ENCODE measurements at places on chromosomes 13 and 19.
A peak's percentile ranks its signal among the peaks of the same experiment; 100 is the strongest.

- DNase-seq = no peak
Observed at GRCh38 chr19:10219678-10220077, 11.5 kb downstream of the S1PR2 start.

GRCh38 chr13:39052944-39053343 lies 14.7 kb downstream of the NHLRC3 start:
- no peak for DNase-seq

GRCh38 chr13:100892981-100893380 lies 218.4 kb upstream of the TMTC4 start:
- DNase-seq = no peak

DNA sequence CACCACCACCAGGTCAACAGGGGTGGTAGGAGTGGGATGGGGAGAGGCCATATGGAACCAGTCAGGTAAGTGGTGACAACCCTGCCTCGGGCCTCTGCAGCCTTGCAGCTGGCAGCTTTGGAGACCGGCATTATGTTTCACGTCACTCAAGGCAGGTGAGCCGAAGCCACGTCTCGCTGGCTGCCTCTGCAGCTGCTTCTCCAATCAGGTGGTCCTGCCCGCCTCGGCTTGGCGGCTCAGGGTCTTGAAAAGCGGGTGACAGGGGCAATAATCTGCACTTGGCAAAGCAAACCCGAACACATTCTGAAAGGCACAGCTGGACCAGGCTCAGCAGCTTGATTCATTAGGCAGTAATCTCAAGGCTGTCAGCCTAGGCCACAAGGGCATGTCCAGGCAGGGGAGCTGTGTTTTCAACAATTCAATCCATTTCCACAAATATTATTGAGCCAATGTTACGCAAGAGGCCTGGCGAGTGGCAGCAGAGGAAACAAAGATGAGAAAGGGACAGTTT lies 77.4 kb upstream of the PCDH8 start:
- no peak for DNase-seq

DNA sequence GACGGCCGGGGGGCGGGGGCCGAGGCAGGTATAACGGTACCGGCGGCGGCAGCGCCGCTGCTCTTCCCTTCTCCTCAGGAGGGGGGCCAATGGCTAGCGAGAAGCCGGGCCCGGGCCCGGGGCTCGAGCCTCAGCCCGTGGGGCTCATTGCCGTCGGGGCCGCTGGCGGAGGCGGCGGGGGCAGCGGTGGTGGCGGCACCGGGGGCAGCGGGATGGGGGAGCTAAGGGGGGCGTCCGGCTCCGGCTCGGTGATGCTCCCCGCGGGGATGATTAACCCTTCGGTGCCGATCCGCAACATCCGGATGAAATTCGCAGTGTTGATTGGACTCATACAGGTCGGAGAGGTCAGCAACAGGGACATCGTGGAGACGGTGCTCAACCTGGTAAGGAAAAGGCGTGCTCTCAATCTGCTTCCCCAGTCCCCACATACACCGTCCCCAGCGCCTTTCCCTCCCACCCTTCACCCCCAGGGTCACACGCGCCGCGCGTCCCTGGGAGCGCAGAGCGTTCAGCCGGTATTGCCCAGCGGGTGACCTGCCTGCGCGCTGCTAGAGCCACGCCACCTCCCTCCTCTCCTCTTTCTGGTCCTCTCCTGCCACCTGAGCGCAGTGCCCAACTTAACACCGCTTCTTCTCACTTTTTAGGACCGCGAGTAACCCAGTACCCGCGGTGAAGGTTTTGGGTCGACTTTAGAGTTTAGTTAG lies 814 bp downstream of the NBEA start:
- DNase-seq = peak; percentile 59

DNA sequence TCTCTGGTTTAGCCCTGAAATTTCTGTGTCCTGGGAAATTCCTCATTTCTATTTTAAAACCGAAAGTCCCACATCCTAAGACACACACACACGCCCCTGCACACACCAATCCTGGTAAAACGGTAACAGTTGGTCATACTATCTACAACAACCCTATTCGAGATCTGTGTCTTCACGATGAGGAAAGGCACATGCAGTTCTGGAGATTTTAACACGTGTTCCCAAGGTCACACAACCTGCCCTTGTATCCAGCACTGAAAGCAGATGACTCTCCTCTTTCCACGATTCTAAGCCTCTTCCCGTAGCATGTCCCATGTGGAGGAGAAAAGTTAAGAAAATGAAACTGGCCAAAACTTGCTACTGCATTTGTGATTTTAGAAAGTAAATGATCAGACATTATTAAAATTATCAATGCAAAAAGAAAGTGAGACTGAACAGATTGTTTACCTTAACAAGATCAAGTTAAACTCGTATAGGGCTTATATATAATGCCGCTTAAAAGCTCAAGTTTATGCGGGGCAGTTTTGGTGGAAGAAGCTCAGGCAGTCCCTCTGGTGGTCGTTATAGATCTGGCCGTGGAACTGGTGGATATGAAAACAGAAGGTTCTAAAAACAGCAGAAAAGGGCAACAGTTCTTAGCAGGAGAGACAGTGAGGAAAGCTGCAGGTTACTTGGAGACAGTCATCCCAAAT lies 32.7 kb downstream of the VSTM1 start:
- DNase-seq = no peak

DNA sequence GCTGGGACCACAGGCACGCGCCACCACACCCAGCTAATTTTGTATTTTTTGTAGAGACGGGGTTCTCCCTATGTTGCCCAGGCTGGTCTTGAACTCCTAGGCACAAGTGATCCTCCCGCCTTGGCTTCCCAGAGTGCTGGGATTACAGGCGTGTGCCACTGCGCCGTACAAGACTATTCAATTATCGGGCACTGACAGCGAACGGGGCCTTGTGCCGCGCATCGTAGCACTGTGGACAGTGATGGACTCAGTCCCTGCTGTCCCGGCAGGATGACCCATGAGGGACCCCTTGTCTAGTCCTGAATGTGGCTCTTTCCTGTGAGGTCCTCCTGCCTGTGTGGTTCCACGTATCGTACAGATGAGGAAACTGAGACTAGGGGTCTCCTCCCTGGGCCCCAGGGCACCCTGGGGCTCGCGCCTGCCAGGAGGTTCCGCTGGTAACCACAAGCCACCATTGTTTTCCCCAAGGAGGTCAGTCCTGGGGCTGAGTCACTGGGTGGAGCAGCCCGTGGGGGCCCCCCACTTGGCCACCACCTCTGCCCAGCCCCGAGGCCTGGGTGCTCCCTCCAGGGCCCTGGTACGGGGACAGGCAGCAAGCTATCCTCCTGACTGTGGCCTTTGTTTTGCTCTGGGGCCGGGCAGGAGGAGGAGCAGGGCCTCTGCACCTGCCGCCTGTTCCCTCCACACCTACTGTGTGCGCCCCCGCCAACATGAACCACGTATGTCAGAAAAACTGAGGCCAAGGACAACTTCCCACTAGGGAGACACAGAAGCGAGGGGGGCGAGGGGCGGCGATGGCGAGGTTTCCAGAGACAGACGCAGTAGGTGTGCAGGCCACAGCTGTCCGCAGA lies 2.9 kb upstream of the TCF3 start:
- DNase-seq = no peak

DNA sequence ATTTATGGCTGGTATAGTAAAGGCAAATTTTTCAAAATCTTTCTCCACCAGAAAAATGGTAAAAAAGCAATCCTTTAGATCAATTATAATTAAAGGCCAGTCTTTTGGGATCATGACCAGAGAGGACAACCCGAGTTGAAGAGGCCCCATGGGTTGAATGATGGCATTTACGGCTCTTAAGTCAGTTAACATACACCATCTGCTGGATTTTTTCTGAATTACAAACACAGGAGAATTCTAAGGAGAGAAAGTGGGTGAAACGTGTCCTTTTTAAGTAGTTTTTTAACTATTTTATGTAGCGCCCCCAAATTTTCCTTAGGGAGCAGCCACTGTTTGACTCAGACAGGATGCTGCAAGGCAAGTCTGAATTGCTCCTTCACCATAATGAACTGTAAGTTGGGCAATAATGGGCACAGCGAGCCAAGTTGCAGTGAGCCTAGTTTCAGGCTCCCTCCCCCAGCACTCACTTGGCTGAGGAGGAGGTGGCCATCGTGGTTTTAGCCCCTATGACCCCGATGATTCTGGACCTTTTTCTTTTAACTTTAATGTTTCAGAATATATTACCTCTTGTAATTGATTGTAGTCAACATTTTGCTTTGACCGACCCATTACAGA lies 13.6 kb upstream of the ZNF611 start:
- peak; percentile 46 for DNase-seq

DNA sequence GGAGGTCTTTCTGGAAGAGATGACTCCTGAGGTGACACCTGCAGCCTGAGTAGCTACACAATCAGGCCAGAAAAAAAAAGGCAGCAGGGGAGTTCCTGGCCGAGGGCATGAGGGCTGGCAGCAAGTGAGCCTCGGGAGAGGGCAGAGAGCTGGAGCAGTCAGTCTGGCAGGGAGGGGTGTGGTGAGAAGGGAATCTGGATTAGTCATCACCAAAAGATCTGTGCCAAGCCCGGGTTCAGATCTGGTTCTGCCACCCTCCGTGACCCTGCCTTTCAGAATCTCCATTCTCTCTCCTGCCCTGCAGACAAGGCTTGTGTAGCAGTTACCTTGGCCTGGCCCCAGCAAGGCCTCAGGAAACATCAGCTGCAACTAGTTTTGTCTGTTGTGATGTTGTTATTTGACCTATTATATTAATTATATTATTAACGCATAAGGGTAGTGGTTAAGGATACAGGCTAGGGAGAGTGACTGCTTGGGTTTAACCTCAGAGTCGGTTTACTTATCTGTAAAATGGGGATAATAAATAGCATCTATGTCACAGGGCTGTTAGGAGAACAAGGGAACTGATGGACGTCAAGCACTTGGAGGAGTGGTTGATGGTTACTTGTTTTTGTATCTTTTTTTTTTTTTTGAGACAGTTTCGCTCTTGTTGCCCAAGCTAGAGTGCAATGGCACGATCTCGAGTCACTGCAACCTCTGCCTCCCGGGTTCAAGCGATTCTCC lies 2.7 kb upstream of the CAPNS1 start:
- DNase-seq = peak; percentile 46

DNA sequence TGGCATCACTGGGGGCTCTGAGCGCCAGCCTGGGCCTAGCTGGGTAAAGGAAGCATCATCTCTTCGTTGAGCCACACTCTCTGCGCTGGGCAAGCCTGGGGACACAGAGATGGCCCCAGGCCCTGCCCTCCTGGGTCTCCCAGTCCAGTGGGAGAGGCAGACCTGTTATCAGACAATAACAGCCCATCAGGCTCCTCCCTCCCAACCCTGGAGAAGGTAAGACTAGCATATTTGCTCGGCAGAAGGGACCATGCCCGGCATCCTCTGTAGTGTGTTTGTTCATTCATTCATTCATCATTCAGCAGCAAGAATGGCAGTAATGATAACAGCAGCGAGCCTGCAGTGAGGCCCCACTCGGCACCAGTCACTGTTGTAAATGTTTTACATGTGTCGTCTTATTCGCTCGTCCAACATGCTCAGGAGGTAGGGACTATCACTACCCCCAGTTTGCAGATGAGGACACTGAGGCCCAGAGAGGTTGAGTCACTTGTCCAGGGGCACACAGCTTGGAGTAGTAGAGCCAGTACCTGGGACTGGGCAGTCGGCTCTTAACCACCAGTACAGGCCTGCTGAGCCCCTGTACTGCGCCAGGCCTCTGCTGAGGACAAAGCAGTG lies 33.2 kb downstream of the PAK4 start:
- DNase-seq = no peak

DNA sequence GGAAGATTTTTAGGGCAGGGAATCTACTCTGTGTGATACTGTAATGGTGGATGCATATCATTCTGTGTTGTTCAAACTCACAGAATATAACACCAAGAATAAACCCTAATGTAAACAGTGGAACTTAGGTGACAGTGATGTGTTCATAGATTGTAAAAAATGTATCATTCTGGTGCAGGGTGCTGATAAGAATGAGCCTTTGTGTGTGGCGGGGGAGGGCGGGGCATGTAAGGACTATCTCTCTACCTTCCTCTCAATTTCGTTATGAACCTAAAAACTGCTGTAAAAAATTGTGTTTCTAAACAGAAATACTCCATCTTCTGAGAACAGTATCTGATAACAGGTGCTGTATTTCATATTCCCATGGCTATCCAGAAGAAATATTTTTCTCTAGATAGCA lies 35.6 kb downstream of the TNFRSF19 start:
- DNase-seq = no peak

- no peak for DNase-seq
Observed at GRCh38 chr13:50631041-50631440, 212.5 kb downstream of the DLEU7 start.

DNA sequence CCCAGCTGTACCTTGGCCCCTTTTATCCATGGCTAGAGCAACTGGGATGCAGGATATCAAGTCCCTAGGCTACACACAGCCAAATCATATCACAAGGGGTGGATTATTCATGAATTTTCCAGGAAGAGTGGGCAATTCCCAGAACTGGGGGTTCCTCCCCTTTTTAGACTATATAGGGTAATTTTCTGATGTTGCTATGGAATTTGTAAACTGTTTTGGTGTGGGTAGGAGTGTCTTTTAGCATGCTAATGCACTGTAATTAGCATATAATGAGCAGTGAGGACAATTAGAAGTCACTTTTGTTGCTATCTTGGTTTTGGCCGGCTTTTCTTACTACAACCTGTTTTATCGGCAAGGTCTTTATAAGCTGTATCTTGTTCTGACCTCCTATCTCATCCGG lies 18.0 kb upstream of the IGFL4 start:
- DNase-seq = no peak

DNA sequence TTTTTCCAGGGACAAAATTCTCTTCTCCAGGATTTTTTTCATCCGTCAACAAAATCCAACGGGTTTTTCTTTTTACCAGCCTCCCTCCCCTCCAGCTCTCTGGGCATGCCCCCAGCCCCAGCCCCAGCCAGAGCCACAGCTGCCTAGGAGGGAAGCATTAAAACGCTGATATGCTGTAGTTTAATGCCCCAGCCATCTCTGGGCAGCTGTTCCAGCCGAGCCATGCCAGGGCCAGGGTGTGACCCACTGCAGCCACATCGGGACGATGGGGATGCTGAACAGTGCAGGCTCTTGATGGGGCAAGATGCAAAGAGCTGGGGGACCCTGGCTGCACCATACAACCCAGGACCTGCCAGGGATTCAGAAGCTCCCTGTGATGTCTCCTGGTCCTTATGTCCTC lies 32.1 kb downstream of the TSHZ3 start:
- DNase-seq = no peak

GRCh38 chr19:58499021-58499927 lies 12.5 kb downstream of the SLC27A5 start:
- DNase-seq = peak; percentile 97

- no peak for DNase-seq
Observed at GRCh38 chr13:27338816-27339215, 68.2 kb downstream of the RASL11A start.

GRCh38 chr13:40130871-40131636 lies 475.6 kb downstream of the COG6 start:
- no peak for DNase-seq

DNA sequence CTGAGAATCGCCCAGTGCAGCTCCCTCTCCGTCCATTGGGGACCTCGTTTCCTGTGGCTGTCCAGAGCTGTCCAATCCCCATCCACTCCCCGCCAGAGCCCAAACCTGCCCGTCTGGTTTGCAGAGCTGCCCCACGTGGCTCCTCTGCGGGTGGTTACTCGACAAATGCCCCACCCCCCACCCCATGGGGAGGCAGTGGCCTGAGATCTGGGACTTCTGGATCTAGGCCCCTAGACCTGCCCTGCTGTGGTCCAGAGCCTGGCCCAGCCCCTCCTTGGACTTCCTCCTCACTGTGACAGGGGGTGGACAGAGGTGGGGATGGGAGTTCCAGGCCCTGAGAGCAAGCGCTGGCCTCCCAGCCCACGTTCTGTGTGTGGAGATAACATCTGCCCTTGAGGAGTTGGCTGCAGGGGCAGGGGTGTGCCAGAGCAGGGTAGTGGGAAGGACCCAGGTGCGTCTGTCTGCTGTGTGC lies 29.1 kb downstream of the PAK4 start:
- DNase-seq = no peak

- DNase-seq = peak; percentile 58
Observed at GRCh38 chr19:15101479-15102082, 5.6 kb upstream of the SYDE1 start.

All from D341Med (cell line).